Activated T-cell treated with anti-CD3 and anti-CD28 coated beads, Interleukin-2, amount 50 U/mL, for 72 hours (primary cell): ENCODE measurements at places on chromosomes 3 and 15. TPM values are rescaled to one million over a fixed set of nuclear protein-coding genes. Genes with fewer than 3 reads are reported as not detected.

- DNase-seq, result no peak
- no peak overlapping the region for H3K4me3 ChIP-seq
- peaks cover 52% of the 10 kb centered on the region for H3K27me3 ChIP-seq
Observed at GRCh38 chr3:187610981-187611511, 59.1 kb downstream of the SST start.

DNA sequence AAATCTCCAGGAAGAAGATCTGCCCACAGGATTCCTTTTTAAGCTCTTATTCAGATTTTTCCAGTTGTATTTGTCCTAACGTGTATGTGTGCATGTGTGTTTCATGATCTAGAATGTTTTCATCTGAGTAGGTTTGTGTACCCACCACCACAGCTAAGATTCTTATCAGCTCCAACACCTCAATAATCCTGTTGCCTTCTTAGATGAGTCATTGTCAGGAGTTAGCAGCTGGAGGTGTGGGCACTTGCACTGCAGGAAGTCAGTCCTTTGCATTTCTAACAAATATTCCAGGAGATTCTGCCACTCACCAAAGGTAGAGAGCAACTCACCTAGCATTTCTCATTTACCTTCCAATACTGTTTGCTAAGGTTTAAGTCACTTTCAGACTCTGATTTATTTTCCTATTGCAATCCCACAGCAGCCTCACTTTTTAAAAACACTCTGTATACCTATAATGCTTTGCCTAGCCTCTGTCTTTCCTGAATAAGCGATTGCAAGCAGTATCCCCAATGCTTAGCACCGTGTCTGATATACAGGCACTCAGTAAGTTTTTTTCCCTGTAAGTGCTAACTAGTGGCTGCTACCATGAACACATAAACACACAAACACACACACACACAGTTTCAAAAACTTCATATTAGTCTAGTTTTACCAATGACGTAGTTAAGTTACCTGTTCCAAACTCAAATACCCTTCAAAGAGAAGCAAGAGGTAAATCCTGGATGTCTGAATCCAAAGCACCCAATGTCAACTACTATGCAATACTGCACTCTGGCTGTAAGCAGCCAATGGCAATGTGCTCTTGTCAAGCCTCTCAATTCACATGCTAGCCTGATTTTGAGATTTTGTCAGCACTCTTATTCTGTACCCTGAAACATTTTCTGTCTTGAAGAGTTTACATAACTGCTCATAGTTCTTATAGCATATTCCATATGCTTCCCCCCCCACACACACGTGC, 713.5 kb upstream of the LMCD1 start:
- H3K27ac ChIP-seq, result no peak overlapping the region
- no peak overlapping the region for H3K4me3 ChIP-seq
- no peaks in the 10 kb centered on the region for H3K36me3 ChIP-seq
- DNase-seq, result no peak
- no peaks in the 10 kb centered on the region for H3K27me3 ChIP-seq

GRCh38 chr3:16528581-16528993, 15.1 kb upstream of the RFTN1 start:
- H3K4me3 ChIP-seq, result no peak overlapping the region
- peaks cover 14% of the 10 kb centered on the region for H3K4me1 ChIP-seq
- H3K27me3 ChIP-seq, result peaks cover 15% of the 10 kb centered on the region
- H3K27ac ChIP-seq, result no peak overlapping the region
- peaks cover 9% of the 10 kb centered on the region for H3K36me3 ChIP-seq

GRCh38 chr15:40875991-40876730, 2.1 kb upstream of the RHOV start:
- no peaks in the 10 kb centered on the region for H3K36me3 ChIP-seq
- peaks cover 36% of the 10 kb centered on the region for H3K4me1 ChIP-seq
- H3K27ac ChIP-seq, result no peak overlapping the region
- no peak overlapping the region for H3K4me3 ChIP-seq
- H3K27me3 ChIP-seq, result peaks cover 7% of the 10 kb centered on the region
- DNase-seq, result no peak

DNA sequence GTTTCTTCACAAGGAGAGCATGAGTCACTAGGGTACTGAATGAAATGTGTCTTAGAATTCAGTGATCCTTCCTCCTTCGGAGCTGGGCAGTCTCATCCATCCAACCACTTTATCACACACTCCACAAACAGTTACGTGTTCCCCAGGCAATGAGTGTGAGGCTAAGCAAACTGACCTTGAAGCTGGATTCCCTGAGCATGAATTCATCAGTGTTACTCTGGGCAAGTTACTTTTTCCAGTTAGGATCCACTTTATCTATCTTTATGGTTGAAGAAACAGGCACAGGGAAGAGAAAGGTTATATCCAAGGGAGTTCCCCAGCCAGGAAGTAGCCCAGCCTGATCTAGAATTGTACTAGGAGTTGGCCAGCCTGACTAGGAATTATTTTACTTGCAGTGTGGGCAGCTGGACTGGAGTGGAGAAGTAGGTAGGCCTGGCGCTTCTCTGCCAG, 17.1 kb upstream of the GCNT3 start:
- DNase-seq, result no peak
- H3K27ac ChIP-seq, result no peak overlapping the region
- H3K27me3 ChIP-seq, result peaks cover 13% of the 10 kb centered on the region
- H3K4me1 ChIP-seq, result peaks cover 21% of the 10 kb centered on the region
- H3K4me3 ChIP-seq, result no peak overlapping the region

GRCh38 chr3:52450489-52451236, 3.2 kb downstream of the TNNC1 start:
- H3K27me3 ChIP-seq, result no peaks in the 10 kb centered on the region
- H3K27ac ChIP-seq, result no peak overlapping the region
- no peak for DNase-seq

Gene KNG1
- total RNA-seq, result not detected

DNA sequence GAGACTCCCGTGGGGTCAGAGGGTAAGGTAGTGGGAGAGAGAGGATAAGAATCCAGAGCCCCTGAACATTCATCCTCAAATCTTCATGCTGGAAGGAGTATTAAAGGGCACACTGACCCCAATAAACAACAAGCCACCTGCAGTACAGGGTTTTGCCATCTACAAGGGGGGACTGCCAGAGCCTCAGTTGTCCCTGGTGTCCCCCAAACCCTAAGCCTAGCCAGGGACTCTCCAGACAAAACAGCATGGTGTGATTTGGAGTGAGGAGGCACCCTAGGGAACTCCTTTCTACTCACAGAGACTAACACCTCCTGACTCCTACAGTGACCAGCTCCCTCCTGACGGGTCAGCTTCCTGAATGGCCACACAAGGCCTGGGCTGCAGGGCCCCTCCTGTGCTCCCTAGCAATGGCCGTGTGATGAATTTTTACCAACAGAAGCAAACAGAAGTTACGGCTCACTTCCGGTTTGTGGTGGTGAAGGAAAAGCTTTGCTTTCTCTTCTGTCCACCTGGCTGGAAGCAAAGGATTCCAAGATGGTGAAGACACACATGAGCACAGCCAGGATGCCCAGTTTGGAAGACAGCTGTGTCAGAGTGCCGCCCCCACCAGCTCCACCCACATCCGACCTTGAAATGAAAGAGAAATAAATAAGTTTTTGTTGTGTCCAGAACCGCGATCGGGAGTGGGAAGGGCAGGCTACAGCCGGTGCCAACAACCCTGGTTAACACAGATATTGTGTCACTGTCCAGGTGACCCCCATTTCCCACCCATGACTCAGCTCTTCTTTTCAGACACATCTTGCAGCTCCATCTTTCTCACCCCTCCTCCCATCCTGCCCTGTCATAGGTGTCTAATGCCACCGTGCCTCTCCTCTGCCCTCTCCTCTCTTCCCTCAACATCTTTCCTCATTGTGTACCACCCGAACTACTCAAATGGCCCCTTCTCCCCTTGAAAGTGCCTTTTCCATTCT, 69.6 kb upstream of the ATP13A3 start:
- H3K27me3 ChIP-seq, result no peaks in the 10 kb centered on the region
- peaks cover 29% of the 10 kb centered on the region for H3K4me1 ChIP-seq
- H3K27ac ChIP-seq, result peak overlapping the region; percentile 94

Gene PAK6
- 0.51 TPM for total RNA-seq

GRCh38 chr3:105364128-105364527, 2.6 kb upstream of the ALCAM start:
- H3K27me3 ChIP-seq, result peaks cover 28% of the 10 kb centered on the region
- H3K4me1 ChIP-seq, result peaks cover 26% of the 10 kb centered on the region
- H3K36me3 ChIP-seq, result peaks cover 3% of the 10 kb centered on the region
- no peak overlapping the region for H3K27ac ChIP-seq
- H3K4me3 ChIP-seq, result no peak overlapping the region

DNA sequence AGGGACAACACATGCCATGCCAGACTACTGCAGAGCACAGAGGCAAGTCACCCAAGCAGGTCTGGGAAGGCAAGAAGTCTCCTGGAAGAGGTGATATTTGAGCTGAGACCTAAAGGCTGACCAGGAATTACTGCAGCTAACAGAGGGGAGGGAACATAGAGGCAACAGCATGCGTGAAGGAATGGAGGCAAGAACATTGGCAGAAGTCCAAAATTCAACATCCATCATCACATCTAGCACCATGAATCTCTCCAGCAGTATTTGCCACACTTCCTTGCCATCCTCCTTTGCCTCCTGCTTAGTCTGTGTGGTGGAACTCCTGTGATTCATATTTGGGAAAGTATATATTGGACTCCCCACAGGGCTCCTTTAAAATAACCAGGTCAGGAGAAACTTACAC, 870 bp upstream of the TSEN2 start:
- DNase-seq, result no peak
- peaks cover 1% of the 10 kb centered on the region for H3K36me3 ChIP-seq
- peaks cover 56% of the 10 kb centered on the region for H3K4me1 ChIP-seq
- peak overlapping the region; percentile 86 for H3K27ac ChIP-seq

Gene THAP10
- 0.62 TPM for total RNA-seq

DNA sequence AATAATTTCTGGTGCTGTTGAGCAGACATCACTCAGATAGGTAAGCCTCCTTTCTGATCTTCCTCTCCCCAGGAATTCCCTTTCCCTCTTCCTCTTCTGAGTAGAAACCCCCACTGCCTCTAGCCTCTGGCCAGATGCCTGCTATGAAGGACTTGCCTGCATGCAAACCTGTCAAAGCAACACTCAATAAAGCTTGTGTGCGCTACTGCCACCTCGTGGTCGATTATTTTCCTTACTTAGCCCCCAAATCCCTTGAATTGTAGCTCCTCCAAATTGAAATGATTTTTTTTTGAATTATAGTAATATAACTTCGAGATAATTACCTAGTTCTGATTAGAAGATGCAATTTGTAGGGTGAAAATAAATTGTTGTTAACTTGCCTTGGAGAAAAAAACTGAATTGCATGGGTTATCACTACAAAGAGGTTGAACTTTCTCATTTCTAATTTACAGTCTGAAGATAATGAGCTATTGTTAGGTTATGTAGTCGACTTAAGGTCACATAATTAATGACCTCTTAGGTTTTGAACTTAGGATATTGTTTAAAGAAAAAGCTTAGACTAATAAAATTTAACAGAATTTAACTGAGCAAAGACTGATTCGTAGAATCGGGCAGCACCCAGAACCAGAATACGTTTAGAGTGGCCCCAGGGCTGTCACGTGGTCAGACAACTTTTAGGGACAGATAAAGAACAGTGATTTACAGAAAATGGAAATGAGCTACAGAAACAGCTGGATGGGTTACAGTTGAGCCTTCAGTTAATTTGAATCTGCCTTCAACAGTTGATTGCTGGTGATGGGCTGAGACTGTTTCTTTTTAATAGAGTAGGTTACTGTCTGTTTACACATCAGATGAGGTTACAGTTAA, 269.3 kb downstream of the ARPP21 start:
- no peaks in the 10 kb centered on the region for H3K4me1 ChIP-seq
- H3K27ac ChIP-seq, result no peak overlapping the region
- peak; percentile 42 for DNase-seq

GRCh38 chr3:127448161-127448561, 142.4 kb downstream of the TPRA1 start:
- no peak for DNase-seq
- H3K36me3 ChIP-seq, result no peaks in the 10 kb centered on the region
- H3K27me3 ChIP-seq, result peaks cover 21% of the 10 kb centered on the region
- no peaks in the 10 kb centered on the region for H3K4me1 ChIP-seq
- no peak overlapping the region for H3K27ac ChIP-seq

- no peak overlapping the region for H3K27ac ChIP-seq
- H3K36me3 ChIP-seq, result no peaks in the 10 kb centered on the region
- H3K4me3 ChIP-seq, result no peak overlapping the region
- H3K27me3 ChIP-seq, result no peaks in the 10 kb centered on the region
- peaks cover 9% of the 10 kb centered on the region for H3K4me1 ChIP-seq
Observed at GRCh38 chr15:48634096-48634495, 11.4 kb downstream of the FBN1 start.

DNA sequence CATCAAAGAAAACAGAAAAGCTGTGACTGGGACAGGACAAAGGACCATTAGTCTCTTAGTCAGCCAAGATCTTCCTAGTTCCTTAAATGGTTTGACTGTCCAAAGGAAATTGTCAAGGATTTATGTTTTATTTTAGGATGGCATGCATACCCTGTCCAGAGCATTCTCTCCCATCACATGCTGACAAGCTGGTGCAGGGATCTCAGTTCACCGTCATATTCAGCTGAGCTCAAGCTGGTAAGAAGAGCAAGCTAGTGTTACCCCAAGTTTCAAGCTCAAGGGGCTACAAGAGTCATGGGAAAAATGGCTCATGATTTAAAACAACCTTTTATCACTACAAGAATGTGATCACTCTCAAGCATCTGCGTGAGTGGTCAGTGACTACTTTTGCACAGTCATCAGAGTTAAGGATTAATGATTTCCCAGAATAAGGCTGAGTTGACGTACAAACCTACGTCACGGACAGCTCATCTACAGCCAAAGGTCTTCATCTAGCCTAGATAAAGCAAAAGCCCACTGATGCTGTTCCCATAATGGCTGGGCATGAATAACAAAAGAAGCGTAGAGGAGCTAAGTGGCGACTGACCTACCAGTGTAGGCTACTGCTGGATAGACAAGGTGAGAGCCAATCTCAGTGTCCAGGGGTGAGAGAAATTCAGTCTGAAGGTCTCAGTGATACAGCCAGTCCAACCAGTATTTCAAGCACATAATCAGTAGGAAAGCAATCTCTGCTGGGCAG, 157.5 kb downstream of the GABRB3 start:
- no peaks in the 10 kb centered on the region for H3K4me1 ChIP-seq
- no peak for DNase-seq
- H3K36me3 ChIP-seq, result peaks cover 6% of the 10 kb centered on the region
- no peaks in the 10 kb centered on the region for H3K27me3 ChIP-seq

- peaks cover 14% of the 10 kb centered on the region for H3K36me3 ChIP-seq
- DNase-seq, result no peak
- H3K4me3 ChIP-seq, result no peak overlapping the region
- H3K27ac ChIP-seq, result peak overlapping the region; percentile 10
Observed at GRCh38 chr3:49397470-49397869, 14.3 kb downstream of the RHOA start.

- H3K36me3 ChIP-seq, result no peaks in the 10 kb centered on the region
- H3K27ac ChIP-seq, result no peak overlapping the region
- no peak overlapping the region for H3K4me3 ChIP-seq
- DNase-seq, result no peak
- H3K27me3 ChIP-seq, result no peaks in the 10 kb centered on the region
Observed at GRCh38 chr3:71672340-71672739, 52.9 kb downstream of the EIF4E3 start.

DNA sequence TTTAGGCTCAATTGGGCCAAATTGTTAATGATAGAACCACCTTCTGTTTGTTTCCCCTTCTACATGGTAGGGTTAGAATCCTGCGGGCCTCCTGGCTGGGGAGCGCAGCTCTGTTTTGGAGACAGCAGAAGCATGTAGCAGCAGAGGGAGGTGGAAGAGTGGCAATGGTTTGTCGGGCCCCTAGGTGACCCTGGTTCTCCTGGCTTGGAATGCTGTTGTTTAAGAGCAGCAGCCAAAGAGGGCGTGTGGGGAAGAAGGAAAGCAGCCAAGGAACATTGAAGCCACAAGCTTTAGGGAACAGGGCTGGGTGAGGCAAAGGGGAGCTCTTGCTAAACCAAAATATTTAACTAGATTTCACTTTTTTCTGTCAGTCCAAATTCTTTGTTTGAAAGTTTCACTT, 213.7 kb upstream of the NR2E3 start:
- DNase-seq, result no peak
- no peak overlapping the region for H3K27ac ChIP-seq
- no peak overlapping the region for H3K4me3 ChIP-seq
- H3K4me1 ChIP-seq, result no peaks in the 10 kb centered on the region
- H3K27me3 ChIP-seq, result no peaks in the 10 kb centered on the region

Gene CELF6
- total RNA-seq, result 0.65 TPM

Gene MUSTN1
- total RNA-seq, result 1.3 TPM
